Natural killer cell (primary cell): ENCODE measurements at places on chromosomes 11 and 22.

- no peaks in the 10 kb centered on the region for H3K27me3 ChIP-seq
- peak overlapping the region; percentile 86 for H3K27ac ChIP-seq
- peaks cover 3% of the 10 kb centered on the region for H3K36me3 ChIP-seq
- peak overlapping the region; percentile 89 for H3K4me3 ChIP-seq
- H3K4me1 ChIP-seq: peaks cover 50% of the 10 kb centered on the region
- DNase-seq: no peak
Measured at GRCh38 chr11:128694618-128695481, 978 bp downstream of the FLI1 start.

DNA sequence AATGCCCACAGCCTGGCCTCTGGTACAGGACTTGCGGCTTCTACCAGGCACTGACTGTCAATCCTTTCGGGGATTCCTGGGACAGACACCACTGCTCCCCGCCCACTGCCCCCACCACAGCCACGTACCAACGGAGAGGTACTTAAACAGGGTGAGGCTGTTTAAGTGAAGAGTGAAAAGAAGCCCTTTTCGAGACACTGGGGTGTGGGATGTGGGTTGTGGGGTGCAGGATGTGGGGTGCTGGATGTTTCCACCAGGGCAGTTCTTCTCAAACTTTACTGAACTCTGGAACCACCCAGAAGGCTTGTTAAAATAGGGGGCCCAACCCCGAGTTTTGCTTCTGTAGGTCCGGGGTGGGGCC is 34.2 kb upstream of the PRR5 start:
- no peaks in the 10 kb centered on the region for H3K36me3 ChIP-seq
- H3K27ac ChIP-seq: peak overlapping the region; percentile 97
- H3K4me3 ChIP-seq: peak overlapping the region; percentile 48
- H3K27me3 ChIP-seq: no peaks in the 10 kb centered on the region
- peak; percentile 87 for DNase-seq
- peaks cover 93% of the 10 kb centered on the region for H3K4me1 ChIP-seq

GRCh38 chr11:45724153-45724552 is 58.7 kb upstream of the CHST1 start:
- H3K27ac ChIP-seq: no peak overlapping the region
- no peaks in the 10 kb centered on the region for H3K27me3 ChIP-seq
- H3K4me1 ChIP-seq: no peaks in the 10 kb centered on the region
- no peak overlapping the region for H3K4me3 ChIP-seq

DNA sequence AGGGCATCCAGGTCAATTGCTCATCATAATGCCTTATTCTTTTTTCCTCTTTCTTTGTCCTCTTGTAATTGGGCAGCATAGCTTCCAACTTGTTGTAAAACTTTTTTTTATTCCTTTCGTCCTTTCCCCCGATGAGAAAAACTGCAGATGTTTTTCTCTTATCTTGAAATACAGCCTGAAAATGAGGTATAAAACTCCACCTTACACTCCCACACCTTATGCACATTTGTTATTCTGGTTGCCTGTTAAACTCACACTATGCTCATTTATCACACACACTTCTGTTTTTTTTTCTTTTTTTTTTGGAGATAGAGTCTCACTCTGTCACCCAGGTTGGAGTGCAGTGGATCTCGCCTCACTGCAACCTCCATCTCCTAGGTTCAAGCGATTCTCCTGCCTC is 1.9 kb upstream of the OR51A2 start:
- H3K27ac ChIP-seq: no peak overlapping the region
- H3K36me3 ChIP-seq: no peaks in the 10 kb centered on the region
- H3K4me3 ChIP-seq: no peak overlapping the region
- no peaks in the 10 kb centered on the region for H3K4me1 ChIP-seq
- no peaks in the 10 kb centered on the region for H3K27me3 ChIP-seq
- no peak for DNase-seq

DNA sequence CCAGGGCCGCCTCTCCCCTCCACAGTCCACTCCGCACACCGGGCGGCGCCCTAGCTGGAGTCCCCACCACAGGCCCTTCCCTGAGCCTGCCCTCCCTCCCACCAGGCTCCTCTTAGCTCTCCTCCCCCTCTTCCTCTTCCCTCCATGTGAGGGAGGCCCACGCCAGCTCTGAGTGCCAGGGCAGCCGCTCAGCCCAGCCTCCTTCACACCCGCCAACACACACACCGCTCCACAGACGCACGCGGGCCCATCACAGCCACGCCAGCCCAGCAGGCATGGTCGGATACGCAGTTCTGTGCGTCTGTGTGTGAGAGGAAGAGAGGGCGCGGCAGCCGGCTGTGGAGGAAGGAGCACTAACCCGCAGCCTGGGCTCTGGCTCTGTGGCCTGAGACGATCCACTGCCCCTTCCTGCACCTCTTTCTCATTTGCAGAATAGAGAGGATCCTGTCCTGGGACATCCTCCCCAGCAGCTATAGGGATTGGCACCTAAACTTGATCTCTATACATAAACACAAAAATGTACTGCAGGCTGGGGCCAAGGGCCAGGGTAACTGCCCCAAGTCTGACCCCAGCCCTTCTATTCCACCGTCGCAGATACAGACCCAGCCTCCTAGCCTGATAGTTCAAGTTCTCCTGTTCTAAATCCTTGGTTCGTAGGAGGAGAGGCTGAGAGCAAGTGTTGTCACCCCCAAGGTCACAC is 3.5 kb downstream of the CHRM4 start:
- H3K27ac ChIP-seq: no peak overlapping the region
- peak; percentile 31 for DNase-seq
- no peaks in the 10 kb centered on the region for H3K36me3 ChIP-seq

DNA sequence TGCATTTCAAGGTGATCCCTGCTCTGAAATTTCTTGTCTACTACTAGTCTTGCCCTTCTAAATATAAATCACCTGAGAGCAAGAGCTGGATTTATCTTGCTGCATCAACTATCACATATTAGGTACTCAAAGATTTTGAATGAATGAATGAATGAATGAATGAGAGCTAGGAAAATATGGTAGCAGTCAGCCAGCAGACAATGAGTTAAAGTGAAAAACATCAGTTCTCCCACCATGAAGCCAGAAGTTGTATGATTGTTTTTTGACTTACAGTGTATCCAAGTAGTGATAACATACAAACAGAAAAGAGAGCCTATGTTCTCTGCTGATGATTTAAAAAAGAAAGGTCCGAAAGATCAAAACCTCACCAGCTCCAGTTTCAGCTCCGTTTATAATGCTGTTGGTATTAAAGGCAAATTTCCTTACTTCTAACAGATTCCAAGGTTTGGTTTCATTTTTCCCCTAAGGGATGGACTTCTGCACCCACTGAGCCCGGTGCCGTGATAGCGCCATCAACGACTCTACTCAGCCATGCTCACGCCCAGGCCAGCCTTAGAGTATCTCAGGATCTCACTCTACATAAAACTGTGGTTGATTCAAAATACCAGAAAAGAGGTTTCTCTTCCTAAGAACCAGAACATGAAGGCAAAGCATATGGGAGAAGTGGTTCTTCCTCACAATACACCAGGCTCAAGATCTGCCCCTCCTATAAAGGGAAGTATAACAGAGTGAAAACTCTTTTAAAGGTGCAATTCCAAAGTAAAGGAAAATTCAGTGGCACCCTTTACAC is 92.0 kb downstream of the SGSM3 start:
- peak overlapping the region; percentile 72 for H3K27ac ChIP-seq
- H3K36me3 ChIP-seq: peaks cover 15% of the 10 kb centered on the region
- H3K27me3 ChIP-seq: no peaks in the 10 kb centered on the region
- H3K4me3 ChIP-seq: peak overlapping the region; percentile 53
- H3K4me1 ChIP-seq: peaks cover 28% of the 10 kb centered on the region
